Stimulated activated CD4-positive, alpha-beta T cell treated with anti-CD3 and anti-CD28 coated beads, Interleukin-1b, Interleukin-23, amount 100 ng/mL, for 1 hour (primary cell): ENCODE measurements at places on chromosomes 4 and X.

DNA sequence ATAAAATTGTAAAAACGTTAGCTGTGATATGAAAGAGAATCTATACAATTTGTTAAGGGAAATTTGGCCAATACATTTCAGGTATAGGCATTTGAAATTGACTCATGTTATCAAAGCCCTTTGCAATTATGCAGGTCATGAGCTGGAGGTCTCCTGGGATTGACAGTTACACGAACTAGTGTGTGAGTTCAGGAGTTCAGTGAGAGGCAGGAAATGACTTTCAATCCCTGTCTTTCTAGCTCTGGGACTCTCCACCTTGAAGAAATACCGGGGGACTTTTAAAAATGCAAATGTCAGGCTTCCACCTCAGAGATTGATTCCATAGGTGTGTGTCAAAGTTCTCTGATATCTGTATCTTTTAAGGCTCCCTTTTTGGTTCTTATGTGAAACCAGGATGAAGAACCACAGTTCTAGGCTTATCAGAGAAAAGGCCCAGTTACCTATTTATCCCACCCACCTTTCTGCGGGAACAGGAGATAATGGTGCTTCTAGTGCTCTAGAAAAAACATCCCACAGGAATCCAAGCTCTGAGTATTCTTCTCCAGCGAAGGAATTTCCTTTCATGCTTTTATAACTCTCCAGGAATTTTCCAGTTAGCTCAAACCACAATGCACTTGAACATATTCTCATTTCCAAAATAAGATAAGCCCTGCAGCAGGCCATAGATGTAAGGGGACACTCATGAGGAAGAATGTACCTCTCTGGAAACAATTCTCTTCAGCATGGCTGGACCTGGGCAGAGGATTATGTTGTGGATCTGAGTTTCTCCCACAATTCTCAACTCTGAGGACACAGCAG lies 501.0 kb downstream of the IDS start:
- no peak for DNase-seq

- no peak for DNase-seq
These were observed 32.4 kb downstream of the MAGEC1 start for GRCh38 chrX:141936080-141936479.

GRCh38 chr4:55002431-55002830 lies 123.0 kb downstream of the KDR start:
- DNase-seq = no peak

DNA sequence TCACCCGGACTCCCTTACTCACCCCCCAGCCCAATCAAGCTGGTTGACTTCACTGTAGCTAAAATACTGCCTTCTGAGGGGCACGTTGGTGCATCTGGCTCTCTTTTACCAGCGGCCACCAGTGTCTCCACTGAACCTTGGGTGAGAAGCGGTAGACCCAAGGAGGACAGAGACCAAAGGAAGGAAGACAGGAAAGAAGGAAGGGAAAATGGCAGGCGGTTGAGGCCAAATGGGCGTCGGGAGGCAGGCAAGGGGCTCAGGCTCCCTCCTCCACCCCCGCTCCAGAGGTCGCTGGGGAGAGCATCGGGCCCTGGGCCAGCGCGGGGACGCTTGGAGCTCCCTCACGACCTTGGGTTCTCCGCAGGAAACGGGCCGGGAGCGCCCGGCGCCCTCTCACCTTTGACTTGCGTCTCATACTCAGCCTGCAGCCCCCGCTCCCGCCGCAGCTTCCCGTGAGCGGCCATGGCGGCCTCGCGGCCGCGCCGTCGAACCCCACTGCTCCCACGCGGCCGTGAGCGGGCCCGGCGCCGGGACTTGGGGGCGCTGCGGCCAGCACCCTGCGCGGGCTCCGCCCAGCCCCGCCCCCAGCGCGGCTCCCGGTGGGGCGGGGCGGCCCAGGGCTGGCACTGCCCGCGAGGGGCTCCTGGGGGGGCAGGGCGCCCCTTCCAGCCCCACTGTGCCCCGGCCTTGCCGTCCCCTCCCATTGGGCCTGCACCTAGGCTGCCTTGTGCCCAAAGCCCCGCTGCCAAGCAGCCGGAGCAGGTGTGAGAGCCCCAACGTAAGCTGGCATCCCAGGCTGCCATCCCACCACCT lies at the start of gene ARHGAP4:
ARHGAP4 (minus strand) TSS at position 526 of the 813 bp plus-strand sequence; CDS start at position 464, 62 bp downstream.
- DNase-seq = no peak

DNA sequence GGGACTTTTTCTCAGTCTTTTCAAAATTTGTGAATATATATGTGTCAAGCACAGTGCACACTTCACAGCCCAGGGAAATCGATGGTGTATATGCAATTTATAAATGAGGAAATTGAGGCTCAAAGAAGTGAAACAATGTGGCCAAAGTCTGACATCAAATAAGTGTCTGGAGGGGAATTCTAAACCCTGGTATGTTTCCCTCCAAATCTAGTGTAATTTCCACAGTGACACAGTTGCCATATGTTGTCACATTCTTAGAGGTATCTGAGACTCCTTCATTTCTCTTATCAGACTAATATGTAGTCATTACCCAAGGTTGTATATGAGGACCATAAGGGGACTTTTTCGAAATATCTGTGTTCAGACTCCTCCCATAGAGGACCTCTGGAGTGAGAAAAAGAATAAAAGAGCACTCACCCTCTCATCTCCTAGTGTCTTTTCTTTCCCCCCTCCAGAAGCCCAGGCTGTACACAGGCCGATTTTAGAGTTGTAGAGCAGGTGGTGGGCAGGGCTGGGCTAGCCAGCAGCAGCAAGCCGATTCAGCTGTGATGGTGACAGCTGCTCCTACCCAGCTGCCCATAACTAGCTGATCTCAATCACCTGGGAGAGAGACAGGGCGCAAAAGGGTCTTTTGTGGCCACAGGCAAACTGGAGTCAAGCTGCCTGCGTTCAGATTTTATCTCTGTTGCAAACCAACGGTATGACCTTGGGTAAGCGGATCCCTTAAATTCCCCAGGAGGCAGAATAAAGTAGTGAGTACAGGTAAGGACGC lies 55.1 kb downstream of the CLCN5 start:
- no peak for DNase-seq

DNA sequence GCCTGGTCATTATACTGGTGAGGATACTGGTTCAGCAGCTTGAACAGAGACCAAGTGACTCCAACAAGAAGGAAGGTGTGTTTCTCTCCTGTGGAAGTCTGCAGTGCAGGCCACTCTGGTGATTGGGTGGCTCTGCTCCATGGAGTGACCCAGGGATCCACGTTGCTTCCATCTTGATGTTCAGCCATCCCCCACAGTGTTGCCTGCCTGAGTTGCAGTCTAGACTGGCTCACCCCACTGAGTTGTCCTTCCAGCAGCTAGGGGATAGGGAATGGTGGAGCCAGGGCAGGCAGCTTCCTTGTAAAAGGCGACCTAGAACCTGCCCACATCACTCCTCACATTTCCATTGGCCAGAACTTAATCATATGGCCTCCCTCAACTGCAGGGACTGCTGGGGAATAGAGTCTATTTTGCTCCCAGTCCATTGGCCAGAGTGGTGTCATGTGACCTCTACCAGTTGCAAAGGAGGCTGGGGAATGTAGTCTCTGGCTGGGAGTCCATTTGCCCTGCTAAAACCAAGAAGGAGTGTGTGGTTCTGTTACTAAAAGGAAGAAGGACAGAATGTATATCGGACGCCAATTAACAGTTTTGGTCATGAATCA lies 8.0 kb downstream of the MAN2B2 start:
- DNase-seq = no peak

DNA sequence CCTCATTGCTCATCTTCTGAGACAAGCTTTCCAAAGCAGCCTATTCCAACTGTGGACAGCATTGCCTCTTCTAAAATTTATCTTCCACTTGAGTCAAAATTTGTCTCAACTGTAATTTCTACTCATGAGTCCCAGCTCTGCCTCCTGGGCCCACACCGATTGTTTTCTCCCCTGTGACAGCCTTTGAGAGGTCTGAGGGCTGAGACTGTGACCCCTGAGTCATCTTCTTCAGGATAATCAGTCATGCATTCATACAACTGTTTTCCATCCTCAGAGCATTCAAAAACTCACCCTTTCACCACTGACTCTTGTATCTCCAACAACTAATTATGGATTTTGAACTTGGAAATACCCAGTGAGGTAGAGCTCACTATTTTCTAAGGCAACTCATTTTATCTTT lies 228.1 kb downstream of the EDA2R start:
- no peak for DNase-seq

DNA sequence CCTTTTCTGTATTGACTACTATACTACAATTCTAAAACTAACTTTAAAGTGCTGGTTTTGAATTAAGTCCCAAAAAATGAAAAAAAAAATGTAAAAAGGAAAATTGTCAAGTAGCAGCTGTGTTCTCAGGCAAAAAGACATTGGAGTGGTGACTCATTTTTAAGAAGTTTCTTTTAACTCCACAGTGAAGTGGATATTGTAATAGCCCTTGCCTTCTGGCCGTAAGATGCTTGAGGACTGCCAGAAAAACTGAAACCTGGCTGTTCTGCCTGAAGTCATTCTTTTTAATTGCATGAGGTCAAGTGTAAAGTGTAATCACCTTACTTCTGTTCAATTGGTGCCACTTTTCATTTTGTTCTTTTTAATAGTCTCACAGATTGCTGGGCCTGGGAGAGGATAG lies 28.9 kb downstream of the SPANXD start:
- DNase-seq = no peak
